ENCODE measurements at places on chromosomes 6 and 20.

GRCh38 chr6:33126101-33126714 is 50.4 kb downstream of the HLA-DPB1 start:
- DNase-seq = no peak

DNA sequence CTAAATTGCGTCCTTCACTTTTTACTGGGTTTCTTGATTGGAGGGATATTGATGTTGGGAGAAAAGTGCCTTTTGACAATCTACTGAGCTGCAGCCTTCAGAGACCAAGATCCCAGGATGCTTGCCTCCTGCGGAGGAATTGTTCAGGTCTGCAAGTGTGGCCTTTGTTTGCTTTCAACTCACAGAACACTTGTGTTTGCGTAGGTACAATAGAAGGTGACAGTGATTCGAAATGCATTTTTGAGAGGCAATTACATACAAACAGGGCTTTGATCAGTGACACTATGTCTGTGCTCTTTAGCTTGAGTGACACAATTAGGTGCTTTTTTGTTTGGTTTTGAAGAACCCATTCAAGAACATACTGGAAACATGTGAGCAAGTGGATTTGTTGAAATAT is 600.6 kb downstream of the QKI start:
- DNase-seq = no peak

GRCh38 chr6:52532457-52532856 is 44.4 kb downstream of the TRAM2 start:
- no peak for DNase-seq

DNA sequence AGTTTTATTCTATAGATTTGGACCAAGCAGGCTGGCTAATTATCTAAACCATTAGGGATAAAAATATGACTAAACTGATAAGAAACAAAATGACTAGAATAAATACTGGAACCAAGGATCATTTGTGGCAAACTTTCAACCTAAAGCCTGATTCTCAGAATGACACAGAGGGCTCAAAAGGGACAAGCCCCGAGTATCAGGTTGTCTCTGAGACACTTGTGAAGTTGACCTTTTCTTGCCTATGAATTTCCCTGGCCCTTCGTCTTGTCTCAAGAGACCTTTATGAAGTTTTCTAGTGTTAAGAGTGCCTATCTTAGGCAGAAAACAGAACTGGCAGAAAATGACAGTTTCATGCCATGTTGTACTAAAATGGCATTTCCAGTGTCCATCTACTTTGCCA is 68.3 kb downstream of the IMPG1 start:
- no peak for DNase-seq
